COR-L47 (cell line): ENCODE measurements at places on chromosomes 7 and 10.

DNA sequence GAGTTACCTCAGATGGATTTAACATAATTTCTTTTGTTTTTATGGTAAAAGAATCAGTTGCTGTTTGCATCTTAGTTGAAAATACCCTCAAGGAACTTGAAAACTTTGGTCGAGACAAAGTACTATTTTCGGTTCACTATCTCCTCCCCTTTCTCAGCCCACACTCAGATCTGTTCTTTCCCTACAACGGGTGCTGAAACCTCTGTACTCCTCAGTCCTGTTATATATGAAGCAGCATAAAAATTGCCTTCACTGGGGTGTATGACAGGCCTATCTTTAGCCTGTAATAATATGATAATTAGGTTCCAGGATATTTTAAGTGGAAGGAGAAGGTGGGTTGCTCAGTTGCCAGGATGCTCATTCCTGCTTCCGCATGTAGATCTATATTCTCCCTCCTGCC is 105.2 kb upstream of the NOBOX start:
- no peak for DNase-seq

DNA sequence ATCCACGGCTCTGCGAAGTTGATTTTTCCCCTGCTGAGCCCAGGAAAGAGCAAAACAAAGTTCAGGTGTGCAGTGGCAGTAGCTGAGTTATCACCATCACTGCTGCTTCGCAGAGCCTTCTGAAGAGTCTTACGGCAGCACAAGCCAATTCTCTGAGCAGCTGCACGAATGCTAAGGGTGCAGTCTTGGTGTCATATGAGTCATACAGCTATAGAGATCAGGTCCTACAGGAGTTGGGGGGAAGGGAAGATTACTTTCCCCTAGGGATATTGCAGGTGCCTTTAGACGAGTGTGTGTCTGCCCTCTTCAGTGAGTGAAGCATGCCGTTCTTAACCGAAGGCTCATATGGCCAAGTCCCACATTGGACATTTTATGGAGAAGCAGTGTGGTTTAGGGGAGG is 227.8 kb downstream of the CELF2 start:
- DNase-seq: no peak

- peak; percentile 34 for DNase-seq
These were observed 6.1 kb downstream of the ADCY1 start for GRCh38 chr7:45580053-45580872.

GRCh38 chr10:93445097-93445960 is 36.8 kb downstream of the MYOF start:
- DNase-seq: peak; percentile 88

DNA sequence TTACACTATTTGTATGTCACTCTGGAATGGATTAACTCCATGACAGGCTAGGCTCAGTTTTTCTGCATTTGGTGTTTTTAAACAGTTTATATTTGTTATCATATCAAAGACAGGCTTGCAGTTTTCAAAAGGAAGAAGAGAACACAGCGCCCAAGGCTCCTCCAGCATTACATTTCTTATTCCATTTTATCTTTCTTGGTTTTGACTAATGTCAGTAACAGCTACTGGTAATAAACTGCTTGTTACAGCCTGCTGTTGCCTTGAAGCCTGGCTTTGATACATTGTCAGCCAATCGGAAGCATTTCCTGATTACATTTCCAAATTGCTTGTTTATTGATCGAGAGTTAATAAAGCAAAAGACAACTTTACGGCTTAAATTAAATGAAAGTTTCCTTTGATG is 166.0 kb upstream of the MDFIC start:
- DNase-seq: no peak

DNA sequence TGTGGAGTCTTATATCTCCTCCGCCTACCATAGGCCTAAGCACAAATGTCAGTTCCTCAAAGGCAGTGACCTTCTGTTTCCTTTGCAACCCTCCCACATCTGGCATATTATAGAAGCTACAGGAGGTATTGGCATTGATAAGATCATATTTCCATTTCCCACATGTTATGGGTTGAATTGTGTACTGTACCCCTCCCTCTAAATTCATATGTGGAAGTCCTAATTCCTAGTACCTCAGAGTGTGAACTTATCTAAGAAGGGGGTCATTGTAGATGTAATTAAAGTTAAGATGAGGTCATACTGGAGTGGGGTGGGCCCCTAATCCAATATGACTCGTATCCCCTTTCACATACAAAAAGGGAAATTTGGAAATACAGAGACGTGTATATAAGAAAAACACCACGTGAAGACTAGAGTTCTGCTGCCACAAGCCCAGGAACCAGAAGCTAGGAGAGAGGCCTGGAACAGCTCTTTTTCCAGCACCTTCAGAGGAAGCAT is 6.1 kb upstream of the LAMB4 start:
- no peak for DNase-seq

DNA sequence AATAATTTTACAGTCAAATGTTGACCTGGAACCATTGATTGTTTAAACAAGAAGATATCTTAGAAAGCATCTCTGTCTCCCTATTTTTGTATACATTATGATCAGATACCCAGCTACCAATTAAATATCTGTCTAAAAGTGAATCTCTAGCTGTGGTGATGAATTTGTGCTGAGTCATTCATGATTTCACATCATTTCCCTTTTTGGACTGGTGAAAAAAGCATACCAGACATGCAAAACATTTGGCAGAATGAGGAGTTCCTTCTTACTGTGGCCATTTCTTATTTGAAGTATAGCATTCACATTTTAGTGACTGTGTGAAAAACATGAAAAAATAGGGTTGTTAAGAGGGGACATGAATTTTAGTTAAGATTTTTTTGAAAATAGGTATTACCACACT is 98.0 kb upstream of the GATA3 start:
- DNase-seq: no peak

DNA sequence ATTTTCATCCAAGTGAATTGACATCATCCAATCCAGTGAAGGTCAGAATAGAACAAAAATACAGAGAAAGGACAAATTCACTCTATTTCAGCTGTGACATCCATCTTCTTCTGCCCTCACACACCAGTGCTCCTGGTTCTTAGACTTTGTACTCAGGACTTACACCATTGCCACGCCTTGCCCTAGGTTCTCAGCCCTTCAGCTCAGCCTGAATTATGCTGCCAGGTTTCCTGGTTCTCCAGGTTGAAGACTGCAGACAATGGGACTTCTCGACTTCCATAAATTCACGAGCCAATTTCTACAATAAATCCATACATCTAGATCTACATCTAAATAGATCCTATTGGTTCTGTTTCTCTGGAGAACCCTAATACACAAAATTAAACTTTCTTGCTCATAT is 181.2 kb upstream of the KCND2 start:
- DNase-seq: no peak

DNA sequence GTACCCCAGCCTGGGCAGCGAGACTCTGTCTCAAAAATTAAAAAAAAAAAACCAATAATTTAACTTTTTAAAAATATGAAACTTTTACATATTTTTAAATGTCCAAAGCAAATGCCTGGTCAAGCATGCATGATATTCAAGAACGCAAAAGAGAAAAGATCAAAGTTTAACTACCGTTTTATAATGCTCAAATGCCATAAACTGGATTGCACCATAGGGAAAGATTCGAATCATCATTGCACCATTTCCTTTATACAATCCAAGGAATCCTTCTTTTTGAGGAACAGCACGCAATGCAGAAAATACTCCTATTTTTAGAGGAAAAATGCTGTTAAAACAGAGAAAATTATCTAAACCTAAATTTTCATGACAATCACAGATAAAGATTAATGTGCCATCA is 20.9 kb downstream of the SLC25A16 start:
- no peak for DNase-seq

GRCh38 chr7:47782022-47782421 is 166.2 kb downstream of the PKD1L1 start:
- no peak for DNase-seq

DNA sequence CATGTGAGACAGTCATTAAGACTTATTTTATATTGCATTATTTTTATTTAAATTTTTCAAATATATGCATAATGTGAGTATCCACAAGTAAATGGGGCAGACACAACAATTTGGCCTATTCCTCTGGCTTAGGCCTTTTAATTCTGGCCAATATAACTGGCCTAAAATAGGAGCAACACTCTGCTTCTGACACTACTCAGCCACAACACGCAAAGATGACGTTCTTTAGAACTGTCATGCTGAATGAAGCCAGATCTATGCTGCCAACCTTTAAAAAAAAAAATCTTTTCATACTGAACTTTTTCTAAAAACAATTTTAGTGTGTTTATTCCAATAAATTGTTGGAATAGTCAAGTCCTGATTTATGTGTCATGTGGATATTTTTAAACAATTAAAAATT is 355.0 kb upstream of the BMPER start:
- no peak for DNase-seq

DNA sequence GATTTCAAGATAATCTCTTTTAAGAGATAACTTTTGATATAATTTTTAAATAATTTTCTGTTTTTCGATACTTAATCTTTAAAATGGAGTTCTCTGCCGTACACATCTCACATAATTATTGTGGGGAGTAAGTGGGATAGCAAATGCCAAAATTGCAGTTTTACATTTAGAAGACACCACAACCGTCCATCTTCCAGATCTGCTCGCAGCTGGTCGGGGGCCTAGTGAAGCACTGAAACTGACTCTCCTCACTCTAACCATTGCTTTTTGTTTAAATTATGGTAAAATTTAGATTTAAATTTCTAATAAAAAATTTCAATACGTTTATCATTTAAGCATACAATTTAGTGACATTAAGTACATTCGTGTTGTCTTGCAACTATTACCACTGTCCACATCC is 94.2 kb downstream of the PRR15 start:
- no peak for DNase-seq

GRCh38 chr10:92789786-92790185 is 58.5 kb upstream of the EXOC6 start:
- no peak for DNase-seq

DNA sequence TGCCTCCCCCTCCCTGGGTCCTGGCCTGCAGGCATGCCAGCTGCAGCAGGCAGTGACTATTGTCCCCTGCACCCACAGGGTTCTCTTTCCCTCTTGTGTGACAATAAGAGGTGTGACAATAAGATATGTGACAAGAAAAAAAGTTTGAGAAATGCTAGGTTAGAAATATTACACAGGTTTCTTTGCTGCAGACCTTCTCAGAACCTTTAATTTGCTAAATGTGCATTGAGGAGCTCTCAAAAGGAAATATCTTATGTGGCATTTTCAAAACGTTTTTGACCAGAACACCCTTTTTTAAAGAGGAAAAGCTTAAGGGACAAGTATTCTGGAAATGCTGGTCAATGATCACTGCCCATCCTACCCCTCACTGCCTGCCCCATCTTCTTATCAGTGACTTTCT is 117.5 kb downstream of the COL13A1 start:
- no peak for DNase-seq

DNA sequence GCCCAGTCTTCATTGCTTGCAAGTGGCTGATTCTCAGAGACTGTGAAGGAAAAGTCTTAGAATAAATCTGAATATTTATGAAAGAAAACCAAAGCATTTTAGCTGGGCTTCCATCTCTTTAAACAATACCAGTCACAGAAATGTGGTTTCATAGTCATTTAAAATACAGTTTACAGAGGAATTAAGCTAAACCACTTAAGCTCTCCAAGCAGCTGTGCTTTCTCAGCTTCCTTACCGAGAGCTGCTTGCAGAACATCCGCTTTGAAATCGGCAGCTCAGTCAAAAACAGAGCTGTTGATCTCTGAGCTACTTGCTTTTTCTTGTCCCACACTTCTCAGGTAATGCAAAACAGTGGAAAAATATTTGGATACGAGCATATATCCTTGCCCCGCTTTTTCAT is 134.5 kb downstream of the DYNC1I1 start:
- no peak for DNase-seq

DNA sequence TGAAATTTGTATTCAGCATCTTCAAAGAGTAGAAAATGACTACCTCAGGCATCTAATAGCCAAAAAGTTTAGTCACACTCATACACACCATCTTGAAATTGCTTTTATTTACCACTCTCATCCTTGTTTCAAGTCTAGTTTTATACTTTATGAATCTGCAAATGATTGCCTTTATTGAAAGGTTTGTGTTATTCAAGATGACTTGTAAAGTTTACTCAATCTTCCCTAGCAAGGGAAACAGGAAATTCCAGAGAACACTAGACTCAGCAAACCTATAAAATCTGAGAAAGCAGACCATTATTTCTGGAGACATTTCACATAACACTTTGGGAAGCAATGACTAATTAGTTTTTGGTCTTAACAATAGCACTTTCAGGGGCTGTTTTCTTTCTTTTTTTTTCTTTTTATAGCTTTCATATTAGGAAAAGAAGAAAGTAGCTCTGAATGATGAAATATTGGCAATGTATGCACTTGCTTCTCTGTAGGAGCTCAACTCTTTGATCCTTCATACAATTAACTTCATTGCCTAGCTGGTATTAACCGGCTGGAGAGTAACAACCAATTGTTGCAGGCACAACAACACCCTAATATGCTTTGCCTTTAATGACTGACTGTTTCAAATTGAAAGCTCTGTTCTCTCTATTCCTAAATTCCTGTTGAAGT is 68.9 kb upstream of the HDAC9 start:
- DNase-seq: no peak

- DNase-seq: no peak
These were observed 28.1 kb upstream of the NPVF start for GRCh38 chr7:25256333-25256819.

GRCh38 chr7:87312215-87312865 is 33.1 kb upstream of the CROT start:
- peak; percentile 36 for DNase-seq

GRCh38 chr10:33211106-33211878 is 123.2 kb downstream of the NRP1 start:
- DNase-seq: no peak

GRCh38 chr7:141201145-141201885 is 127.5 kb downstream of the TMEM178B start:
- no peak for DNase-seq

DNA sequence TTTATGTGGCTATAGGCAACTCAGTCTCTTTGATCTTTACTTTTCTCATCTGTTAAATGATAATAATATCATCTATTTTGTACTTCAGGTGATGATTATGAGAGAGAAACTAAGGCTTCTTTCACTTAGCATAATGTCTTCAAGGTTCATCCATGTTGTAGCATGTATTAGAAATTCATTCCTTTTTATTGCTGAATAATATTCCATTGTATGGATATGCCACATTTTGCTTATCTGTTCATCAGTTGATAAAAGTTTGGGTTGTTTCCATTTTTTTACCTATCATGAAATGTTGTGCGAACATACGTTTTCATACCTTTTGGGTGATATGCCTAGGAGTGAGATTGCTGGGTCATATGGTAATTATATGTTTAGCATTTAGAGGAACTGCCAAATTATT is 7.2 kb upstream of the CDK13 start:
- no peak for DNase-seq

DNA sequence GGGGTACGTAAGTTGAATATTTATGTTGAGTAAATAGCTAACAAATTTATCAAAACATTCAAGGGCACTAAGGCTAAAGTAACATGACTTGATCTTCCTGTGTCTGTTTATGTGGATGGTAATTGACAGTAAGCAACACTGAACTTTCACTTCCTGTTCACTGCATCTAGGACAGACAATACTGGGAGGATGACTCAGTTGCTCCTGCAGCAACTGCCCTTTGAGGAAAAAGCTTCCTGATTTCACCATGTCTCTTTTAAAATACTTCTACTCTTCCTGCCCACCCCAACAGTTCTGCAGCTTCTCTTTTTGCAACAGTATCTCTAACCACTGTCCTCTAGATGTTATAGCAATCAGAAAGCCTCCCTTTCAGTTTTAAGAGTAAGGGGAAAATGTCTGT is 76.6 kb upstream of the HGF start:
- DNase-seq: no peak
